ENCODE measurements at places on chromosomes 5 and 9.

DNA sequence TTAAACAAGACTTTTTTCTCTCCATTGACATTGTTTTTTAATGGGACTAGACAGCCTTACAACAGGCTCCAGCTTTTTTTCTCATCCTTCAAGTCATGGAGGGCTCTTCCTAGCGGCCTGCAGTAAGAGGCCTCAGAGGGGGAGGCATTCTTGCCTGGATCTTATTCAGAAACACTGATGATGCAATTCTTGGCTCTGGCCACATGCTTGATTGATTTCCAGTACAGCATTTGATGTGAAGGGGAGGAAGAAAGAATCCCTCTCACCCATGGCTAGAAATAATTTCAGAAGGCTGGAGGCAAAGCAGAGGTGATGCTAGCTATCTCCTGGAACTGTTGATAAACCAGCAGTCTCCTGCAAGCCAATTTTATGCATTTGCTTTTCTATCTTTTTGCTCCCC is 324.8 kb downstream of the PRELID2 start:
- DNase-seq: no peak

DNA sequence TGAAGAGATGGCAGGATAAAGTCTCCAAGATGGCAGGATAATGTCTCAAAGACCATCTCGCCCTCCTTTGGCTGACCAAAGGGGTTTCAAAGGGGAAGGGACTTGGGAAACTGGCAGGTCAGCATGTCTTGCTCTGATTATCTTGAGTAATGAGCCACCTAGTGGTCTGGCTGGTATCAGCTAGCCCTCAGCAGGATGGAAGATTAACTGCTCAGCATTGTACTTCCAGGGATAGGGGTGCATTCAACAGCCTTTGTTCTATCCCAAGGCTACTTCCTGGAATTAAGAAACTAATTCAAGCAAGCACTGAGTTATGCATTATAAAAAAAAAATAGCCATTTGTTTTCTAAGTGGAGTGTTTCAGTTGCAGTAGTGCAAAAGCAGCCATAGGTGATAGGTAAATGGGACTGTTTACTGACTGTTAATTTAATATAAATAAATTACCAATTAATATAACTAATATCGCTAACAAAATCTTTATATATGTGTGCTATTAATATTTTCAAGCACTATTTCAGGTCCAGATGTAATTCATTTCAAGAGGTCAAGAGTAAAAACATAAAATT is 555.5 kb downstream of the CDH9 start:
- no peak for DNase-seq

GRCh38 chr9:3088219-3088618 is 244.3 kb upstream of the PUM3 start:
- DNase-seq: no peak

DNA sequence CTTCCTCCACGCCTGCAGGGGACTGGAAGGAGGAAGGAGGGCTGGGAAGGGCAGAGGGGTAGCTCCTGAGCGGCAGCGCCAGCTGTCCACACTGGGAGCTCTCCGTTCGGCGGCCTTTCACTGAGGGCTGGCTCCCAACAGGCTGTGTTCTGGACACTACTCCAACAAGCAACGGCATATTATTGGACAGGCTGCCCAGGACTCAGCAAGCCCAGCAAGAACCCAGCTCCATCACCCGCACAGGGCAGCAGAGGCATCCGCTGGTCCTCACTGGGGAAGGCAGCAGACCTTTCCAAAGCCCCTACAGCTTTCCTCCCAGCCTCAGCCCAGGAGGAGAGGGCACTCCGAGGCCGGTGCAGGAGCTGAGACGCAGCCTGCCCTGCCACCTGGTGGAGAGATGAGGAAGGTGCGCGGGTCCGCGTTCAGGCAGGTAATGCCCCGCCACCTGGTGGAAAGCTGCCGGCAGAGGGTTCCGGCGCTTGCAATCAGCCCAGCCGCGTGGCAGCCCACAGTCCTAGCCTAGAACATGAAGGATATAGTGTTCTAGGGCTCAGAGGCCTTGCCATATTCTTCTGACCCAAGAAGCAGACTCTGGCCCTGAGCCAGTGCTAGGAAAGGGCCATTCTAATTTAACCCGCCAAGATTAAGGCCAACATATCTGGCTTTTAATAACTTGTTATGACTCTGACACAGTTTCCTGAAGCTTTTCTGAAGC is 74.4 kb downstream of the NRG2 start:
- DNase-seq: peak; percentile 89

GRCh38 chr9:76916231-76916630 is 10.3 kb upstream of the PRUNE2 start:
- DNase-seq: no peak

DNA sequence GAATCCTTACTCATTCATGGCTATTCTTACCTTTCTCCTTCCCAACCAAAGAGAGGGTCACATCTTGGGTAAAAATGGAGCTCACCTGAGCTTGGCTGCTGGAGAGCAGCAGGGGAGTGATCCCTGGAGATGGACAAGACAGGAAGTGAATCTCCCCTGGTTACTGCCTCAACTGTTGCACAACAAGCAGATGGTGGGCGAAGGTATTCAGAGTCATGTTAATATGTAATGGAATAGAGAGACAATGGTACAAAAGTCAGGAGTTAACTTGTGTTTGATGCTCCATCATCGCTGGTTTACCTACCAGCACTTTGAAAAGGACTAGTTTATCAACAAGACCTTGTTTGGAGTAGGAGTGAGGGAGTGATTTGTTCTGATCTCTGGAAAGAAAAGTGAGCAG is 13.0 kb upstream of the PLPP1 start:
- DNase-seq: no peak

- DNase-seq: no peak
Observed at GRCh38 chr5:36795366-36795765, 81.2 kb upstream of the NIPBL start.

DNA sequence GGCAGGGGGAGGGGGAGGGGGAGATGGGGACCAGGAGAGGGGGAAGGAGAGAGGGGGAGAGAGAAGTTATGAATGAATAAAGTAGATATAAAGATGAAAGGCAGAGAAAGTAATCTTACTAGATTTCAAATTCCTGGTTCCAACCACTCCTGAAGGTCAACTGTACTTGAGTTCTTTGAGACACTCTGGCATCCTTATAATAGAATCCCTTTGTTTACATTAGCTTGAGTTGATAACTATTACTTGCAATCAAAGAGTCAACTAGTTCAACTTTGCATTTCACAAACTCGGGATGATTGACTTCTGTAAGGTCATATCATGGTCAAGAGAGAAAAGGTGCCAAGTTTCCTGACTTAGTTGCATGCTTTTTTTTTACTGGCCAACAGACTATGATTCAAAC is 42.2 kb downstream of the BAAT start:
- no peak for DNase-seq

DNA sequence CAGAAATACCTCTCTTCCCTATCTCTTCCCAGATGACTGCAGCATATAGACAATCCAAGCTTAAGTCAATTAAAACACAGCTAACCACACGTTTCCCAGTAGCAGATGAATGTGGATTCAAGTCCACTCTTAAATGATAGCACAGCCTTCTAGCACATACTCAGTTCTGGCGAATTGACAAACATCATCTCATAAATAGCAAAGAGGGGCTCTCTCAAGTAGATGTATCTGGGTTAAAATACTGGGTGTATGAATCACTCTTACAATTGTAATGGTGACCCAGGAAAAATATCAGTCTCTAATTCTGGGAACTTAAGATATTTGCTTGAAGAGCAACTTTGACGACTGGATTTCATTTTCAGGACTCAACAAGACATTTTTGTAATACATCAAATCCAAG is 67.0 kb upstream of the HAPLN1 start:
- no peak for DNase-seq

DNA sequence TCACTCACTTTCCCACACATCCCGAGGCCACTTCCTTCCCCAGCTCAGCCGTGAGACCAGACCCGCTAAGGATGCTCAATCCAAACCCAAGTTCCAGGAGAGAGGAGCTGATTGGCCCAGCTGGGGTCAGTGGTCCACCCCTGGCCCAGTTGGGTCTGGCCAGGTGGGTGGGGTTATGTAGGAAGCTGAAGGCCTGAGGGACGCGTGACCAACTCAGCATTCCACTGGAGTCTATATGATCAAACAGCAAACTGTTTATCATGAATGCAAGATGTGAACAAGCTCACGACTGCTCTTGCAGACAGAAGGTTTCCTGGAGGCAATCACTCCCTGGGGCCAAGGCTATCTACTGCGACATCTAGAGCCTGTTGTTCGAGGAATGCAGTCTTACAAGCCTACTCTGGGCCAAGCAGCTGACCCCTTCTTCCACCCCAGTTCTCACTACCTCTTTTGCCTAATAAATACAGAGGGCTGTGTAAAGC is 4.9 kb upstream of the RAPGEF1 start:
- no peak for DNase-seq

DNA sequence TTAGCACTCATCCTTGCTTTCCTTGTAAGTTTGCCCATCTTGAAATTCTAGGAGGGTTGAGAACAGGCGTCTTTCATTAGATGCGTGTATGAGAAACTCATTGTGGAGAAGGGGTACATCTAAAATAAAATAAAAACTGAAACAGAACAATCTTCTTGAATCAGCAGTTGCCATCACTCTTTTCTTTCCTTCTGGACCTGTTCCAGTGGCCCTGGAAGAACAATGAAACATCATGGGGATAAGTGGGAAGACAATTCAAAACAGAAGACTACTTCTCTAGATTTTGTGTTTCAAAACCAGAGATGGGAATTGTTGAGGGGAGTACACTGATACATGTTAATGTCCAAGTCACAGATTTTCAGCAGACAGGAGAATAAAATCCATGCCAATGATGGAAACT is 59.9 kb downstream of the SLC1A3 start:
- DNase-seq: no peak

GRCh38 chr5:136225796-136226195 is 32.8 kb upstream of the SMIM32 start:
- DNase-seq: no peak

- no peak for DNase-seq
Observed at GRCh38 chr5:173925449-173926071, 37.4 kb downstream of the CPEB4 start.

- no peak for DNase-seq
Observed at GRCh38 chr5:88664645-88665044, 218.3 kb downstream of the MEF2C start.

- DNase-seq: no peak
Observed at GRCh38 chr5:153485641-153486040, 4.8 kb upstream of the GRIA1 start.

DNA sequence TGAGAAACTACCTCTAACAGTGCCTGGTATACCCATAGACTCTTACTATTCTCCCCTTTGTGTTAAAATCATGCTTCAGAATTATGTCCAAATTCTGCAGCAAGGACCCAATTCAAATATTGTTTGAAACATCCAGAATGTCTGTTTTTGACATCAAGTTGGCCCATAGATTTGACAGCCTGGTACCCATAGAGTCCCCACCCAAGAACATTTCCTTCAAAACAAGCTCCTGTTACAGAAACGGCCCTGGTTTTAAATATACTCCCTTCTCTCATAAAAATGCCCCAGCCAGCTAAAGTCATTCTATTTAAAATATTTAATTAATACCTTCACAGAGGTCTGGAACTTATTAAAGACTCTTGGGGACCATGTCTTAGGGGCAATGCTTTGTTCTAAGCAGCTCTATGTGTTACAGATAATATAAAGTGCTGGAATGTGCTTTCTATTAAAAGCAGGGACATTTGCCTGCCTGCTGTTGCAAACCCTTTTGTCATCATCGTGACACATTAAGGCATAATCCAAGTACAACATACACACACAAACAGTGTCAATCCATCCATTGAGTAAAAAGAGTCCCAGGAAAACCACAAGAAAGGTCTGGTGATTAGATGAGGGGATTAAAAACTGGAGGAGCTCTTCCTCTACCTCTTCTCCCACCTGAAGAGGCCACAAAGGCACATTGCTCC is 321.7 kb downstream of the MLLT3 start:
- no peak for DNase-seq

DNA sequence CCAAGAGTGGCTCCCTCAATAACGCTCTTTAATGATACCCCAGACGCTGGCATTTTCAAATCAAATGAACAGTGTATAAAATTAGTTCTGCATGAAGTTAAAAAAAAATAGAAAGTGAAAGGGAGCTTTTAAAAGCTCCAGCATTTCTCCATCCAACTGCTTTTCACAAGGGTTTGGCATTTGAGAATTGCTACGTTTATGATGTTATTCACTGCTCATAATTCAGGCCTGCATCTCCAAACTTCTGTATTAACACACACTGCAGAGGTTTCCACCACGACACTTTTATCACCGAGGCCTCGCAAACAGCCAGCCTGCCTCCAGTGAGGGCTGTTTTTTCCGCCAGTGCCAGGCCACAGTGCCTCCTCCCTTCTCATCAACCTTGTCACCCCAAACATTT is 205.5 kb upstream of the EFNA5 start:
- no peak for DNase-seq

- no peak for DNase-seq
Observed at GRCh38 chr9:20980832-20981455, 50.5 kb downstream of the HACD4 start.

GRCh38 chr5:116566251-116566650 is 8.4 kb downstream of the SEMA6A start:
- no peak for DNase-seq

DNA sequence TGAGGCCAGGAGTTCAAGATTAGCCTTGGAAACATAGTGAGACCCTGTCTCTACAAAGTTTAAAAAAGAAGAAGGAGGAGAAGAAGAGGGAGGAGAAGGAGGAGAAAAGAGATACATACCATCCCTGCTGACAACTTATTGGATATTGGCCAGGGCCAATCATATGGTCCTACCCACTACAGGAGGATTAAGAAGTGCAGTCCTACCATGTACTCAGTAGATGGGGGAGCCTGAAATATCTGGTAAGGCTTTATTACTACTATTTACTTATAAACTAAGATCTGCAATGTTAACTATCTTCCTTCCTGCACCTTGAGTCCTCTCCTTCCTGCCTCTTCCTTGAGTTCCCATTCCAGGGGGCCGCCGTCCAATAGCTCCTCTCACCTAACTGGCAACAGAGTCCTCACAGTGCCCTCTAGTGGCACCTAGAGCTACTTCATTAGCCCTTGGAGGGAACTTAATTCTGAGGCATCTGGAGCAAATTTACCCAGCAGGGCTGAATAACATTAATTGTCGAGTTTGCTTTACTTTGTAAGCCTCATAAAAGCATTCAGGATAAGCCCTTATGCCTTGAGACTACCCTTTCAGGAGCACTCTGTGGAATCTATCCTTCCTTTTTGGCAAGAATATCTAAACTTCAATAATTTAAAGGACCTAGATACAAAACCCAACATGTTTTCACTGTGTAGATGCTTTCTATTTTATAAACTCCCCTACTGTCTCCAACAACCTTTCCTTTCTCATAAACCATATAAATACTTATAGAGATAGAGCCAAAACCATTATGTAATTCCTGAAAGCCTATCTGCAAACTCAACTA is 39.1 kb upstream of the RANBP6 start:
- DNase-seq: peak; percentile 49

- no peak for DNase-seq
Observed at GRCh38 chr9:88953381-88954029, 37.8 kb upstream of the S1PR3 start.

- DNase-seq: no peak
Observed at GRCh38 chr9:72557549-72557948, 36.1 kb downstream of the TMC1 start.

- no peak for DNase-seq
Observed at GRCh38 chr5:67795781-67796477, 419.6 kb upstream of the PIK3R1 start.

Data from right lobe of liver (tissue), 6 donors.